BE2C (cell line): ENCODE measurements at places on chromosomes 13 and 19.

GRCh38 chr13:44609137-44609536 lies 33.0 kb upstream of the TSC22D1 start:
- no peak for DNase-seq

- DNase-seq = no peak
Observed at GRCh38 chr13:58298556-58299135, 667.1 kb downstream of the PCDH17 start.

DNA sequence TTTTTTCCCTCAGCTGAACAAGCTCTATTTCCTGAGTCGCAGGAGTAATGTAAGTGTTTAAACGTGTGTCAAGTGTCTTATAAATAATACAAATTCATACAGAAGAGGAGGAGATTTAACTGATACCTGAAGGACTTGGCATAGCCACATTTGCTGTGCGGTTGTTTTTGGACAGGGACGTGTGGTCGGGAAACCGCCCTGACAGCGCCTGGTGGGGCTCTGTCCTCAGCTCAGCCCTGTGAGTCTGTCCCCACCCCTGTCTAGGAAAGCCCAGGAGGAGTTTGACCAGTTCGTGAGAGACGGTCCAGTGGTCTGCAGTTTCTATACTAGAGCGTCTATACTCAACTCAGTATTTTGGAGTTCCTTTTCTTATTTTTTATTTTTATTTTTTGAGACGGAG lies 16.7 kb downstream of the ZIC2 start:
- DNase-seq = no peak

DNA sequence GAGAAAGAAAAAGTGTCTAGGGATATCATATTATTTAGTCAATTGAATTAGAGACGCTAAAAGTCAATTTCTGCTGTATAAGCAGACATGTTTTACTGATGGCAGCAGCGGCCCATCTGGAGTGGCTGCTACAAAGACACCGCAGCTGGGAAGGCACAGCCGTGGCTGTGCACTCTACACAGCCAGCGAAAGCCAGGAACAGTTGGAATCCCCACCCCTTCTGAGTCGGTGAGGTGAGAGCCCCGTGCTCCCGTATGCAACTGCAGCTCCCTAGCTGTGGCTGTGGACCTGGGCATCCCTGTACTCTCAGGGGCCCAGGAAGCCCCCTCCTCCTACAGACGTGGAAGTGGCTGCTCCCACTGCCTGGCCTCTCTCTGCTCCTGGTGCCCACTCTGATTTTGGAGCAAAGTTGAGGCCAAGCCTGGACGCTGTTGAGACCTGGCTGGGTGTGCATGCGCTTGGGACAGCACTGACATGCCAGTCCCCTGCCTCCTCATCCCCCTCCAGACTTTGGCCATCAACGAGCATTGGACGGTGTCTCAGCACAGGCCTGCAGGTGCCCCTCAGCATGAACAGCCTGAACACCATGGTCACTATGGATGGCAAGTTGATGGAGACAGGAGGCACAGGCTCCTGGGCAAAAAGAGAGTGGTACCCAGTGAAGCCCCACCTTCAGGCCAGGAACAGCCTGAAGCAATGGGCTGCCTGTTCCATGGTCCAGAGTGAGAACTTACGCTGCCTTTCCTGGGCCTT lies 944.0 kb upstream of the MIR17HG start:
- DNase-seq = peak; percentile 64

- DNase-seq = no peak
Observed at GRCh38 chr19:38531515-38531914, 86.2 kb downstream of the MAP4K1 start.

- peak; percentile 49 for DNase-seq
Observed at GRCh38 chr19:5170329-5170745, 170.3 kb downstream of the PTPRS start.

DNA sequence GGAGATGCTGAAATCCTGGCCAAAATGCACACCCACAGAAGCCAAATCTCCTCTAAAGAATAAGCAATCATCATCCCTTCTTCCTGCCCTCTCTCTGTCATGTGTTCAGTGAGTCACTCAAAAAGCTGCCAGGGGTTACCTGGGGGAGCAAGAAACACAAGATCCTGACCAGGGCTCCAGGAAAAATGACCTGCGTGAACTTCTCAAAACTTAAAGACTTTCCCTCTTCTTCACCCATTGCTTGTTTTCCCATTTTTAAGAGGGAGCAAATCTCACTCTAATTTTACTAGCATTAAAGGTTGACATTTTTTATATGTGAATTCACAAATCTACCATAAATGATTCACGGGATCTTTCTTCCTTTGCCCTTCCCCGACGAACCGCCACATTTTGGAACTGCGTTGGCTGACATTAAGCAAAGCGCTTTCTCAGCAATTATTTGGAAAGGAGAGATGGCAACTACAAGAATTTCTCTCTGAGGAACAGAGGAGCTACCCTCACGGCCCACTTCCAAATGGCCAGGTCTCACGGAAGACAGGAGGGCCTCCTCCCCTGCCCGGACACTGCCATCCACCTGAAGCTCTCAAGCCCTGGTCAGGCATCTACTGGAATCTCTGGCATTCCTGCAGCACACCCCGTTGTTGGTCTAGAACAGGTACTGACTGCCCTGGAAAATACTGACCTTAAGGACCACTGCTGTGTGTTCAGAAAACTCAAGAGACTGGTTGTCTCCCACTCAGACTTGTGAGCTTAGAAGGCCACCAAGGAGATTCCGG lies 14.2 kb downstream of the TSHZ3 start:
- DNase-seq = no peak
